ENCODE measurements at places on chromosomes 4 and X.

- DNase-seq, result no peak
Observed at GRCh38 chr4:76199664-76200211, 13.9 kb downstream of the SCARB2 start.

- no peak for DNase-seq
Observed at GRCh38 chr4:111510535-111510934, 634.7 kb upstream of the FAM241A start.

GRCh38 chrX:39491548-39492297 is 606.0 kb downstream of the BCOR start:
- DNase-seq, result peak; percentile 9

- no peak for DNase-seq
Observed at GRCh38 chr4:158775091-158775651, 6.3 kb downstream of the FNIP2 start.

GRCh38 chr4:73577371-73577770 is 42.9 kb downstream of the RASSF6 start:
- no peak for DNase-seq

GRCh38 chr4:8328456-8328855 is 58.9 kb downstream of the HTRA3 start:
- no peak for DNase-seq

DNA sequence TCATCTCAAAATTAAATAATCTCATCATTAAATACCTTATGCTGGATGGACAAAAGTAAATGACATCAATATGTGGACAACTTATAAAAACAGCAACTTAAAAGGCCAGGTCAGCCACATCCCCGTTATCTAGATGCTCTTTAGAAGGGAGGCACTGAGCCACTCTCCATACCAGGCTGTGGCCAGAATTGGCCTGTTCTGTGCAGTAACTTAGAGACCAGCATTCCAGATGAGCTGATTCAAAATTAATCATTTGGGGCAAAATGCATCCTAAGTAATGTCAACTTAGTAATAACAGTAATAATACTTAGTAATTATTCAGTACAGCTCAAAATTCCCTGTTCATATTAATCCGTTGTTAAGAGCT is 373.6 kb downstream of the FBXW7 start:
- no peak for DNase-seq

GRCh38 chrX:41153448-41153847 is 68.2 kb downstream of the USP9X start:
- no peak for DNase-seq

- no peak for DNase-seq
Observed at GRCh38 chrX:55142919-55143310, 54.1 kb downstream of the PAGE2 start.

DNA sequence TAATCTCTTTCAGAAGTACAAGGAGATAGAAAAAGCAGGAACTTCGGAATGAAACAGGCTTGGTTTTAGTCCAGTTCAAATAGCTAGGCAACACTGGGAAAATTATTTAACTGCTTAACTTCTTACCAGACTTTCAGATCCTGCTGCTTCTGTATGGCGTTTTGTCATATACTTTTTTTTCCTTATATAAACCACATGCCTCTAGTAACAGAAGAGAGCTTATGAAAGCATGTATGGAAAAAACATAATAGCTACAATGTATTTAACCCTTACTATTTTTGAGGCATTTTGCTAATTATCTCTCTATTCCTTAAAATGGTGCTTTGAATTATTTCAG is 439.6 kb downstream of the INPP4B start:
- DNase-seq, result no peak

DNA sequence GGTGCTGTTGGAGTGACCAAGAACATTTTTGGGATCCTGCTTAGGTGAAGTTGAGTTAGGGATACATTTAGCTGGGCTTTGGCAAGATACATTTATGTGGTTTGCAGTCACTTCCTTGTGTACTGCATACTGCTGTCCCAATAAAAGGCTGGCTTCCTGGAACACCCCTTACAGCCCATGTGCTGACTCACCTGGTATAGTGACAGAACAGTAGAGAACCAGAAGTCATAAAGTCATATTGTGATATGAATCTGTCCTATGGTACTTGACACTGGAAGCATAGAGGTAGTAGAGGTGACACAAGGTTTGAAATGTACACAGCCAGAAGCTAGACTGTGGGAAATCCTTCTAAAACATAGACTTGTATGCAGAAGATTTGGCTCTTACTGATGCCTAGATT is 55.3 kb upstream of the SLC25A43 start:
- DNase-seq, result no peak

GRCh38 chr4:75723163-75724065 is 963 bp upstream of the USO1 start:
- no peak for DNase-seq

- no peak for DNase-seq
Observed at GRCh38 chrX:24347881-24348280, 12.6 kb upstream of the SUPT20HL1 start.
